ENCODE measurements at places on chromosomes 1 and 21. TPM values are rescaled to one million over a fixed set of nuclear protein-coding genes. Genes with fewer than 3 reads are reported as not detected.
A peak's percentile ranks its signal among the peaks of the same experiment; 100 is the strongest.

Gene ANKRD34A
- total RNA-seq: 0.56 TPM

Gene MEX3A
- 63.9 TPM for total RNA-seq

Gene ZSWIM5
- 6.6 TPM for total RNA-seq

Gene COX20
- 9.6 TPM for total RNA-seq

Gene GPA33
- total RNA-seq: 0.10 TPM

Gene NBPF8
- 15.6 TPM for total RNA-seq

Gene CLCA4
- total RNA-seq: not detected

Gene LHX8
- not detected for total RNA-seq

Gene PRELP
- total RNA-seq: 0.13 TPM

GRCh38 chr1:5265438-5266075 is 611.1 kb downstream of the AJAP1 start:
- no peak overlapping the region for H3K4me3 ChIP-seq
- no peak for DNase-seq
- H3K36me3 ChIP-seq: peaks cover 2% of the 10 kb centered on the region
- H3K27me3 ChIP-seq: no peaks in the 10 kb centered on the region
- H3K4me1 ChIP-seq: peaks cover 9% of the 10 kb centered on the region

- H3K27ac ChIP-seq: no peak overlapping the region
- DNase-seq: peak; percentile 88
- H3K36me3 ChIP-seq: no peaks in the 10 kb centered on the region
- no peak overlapping the region for H3K4me3 ChIP-seq
Observed at GRCh38 chr1:869499-870244, 54.1 kb upstream of the SAMD11 start.

GRCh38 chr1:206769304-206769731 is 1.3 kb upstream of the IL19 start:
- H3K36me3 ChIP-seq: no peaks in the 10 kb centered on the region
- no peak overlapping the region for H3K4me3 ChIP-seq
- no peak overlapping the region for H3K27ac ChIP-seq
- peaks cover 34% of the 10 kb centered on the region for H3K4me1 ChIP-seq

- H3K27ac ChIP-seq: peak overlapping the region; percentile 73
- H3K36me3 ChIP-seq: no peaks in the 10 kb centered on the region
- DNase-seq: no peak
- peak overlapping the region; percentile 28 for H3K4me3 ChIP-seq
- peaks cover 16% of the 10 kb centered on the region for H3K27me3 ChIP-seq
Observed at GRCh38 chr1:9373619-9374018, 80.9 kb downstream of the SPSB1 start.

GRCh38 chr1:44019466-44019948 is 11.8 kb downstream of the SLC6A9 start:
- peaks cover 4% of the 10 kb centered on the region for H3K4me1 ChIP-seq
- no peaks in the 10 kb centered on the region for H3K36me3 ChIP-seq
- DNase-seq: no peak
- H3K27me3 ChIP-seq: no peaks in the 10 kb centered on the region
- no peak overlapping the region for H3K4me3 ChIP-seq
- H3K27ac ChIP-seq: no peak overlapping the region

DNA sequence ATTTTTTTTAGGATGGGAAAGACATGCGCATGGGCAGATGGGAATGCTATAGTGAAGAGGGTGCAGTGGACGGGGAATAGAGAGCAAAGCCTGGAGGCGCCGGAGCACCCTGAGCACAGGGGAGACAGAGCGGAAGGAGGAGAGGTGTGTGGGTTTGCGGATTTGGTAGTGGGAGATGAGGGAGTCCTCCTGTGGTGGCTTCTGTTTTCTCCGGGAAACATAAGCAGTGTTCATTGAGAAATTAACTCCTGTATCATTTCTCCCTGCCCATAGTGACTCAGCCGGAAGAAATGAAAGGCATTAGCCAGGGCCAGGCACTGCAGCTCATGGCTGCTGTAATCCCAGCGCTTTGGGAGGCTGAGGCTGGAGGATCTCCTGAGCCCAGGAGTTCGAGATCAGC is 4.7 kb upstream of the PTPRF start:
- no peak overlapping the region for H3K27ac ChIP-seq
- peaks cover 7% of the 10 kb centered on the region for H3K4me1 ChIP-seq
- peaks cover 6% of the 10 kb centered on the region for H3K36me3 ChIP-seq
- no peak overlapping the region for H3K4me3 ChIP-seq
- DNase-seq: no peak

GRCh38 chr1:205951746-205952145 is 8.5 kb upstream of the SLC26A9 start:
- H3K27ac ChIP-seq: no peak overlapping the region
- no peaks in the 10 kb centered on the region for H3K36me3 ChIP-seq

DNA sequence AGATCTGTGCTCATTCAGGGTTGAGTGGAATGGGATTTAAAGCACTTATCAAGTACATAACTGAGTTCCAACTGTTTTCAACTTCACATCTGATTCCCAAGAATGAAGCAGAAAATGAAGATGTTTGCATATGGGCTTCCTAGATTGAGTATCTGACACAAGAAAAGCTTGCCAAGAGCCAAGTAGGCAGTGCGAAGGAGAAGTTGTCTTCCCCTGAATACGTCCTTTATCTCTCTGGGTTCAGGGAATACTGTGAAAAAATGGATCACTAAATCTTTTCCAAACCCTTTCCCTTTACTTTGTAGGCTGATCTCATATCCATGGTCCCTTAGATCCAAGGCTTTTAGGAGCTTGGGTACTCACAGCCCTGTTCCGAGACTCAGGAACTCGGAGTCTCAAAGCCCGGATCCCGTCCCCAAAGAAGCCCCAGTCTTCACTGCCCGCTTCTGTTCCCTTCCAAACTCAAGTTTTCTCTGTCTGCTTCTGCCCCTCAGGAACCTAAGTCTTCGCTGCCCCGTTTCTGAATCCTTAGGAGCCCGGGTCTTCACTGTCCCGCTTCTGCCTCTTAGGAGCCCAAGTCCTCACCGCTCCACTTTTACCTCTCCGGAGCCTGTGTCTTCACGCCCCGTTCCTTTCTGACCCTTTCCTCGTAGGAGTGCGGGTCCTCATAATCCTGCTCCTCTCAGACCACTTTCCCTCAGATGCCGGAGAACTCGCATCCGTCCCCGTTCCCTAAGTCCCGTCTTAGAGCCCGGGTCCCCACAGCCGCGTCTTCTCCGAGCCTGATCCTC is 616 bp downstream of the TAF12 start:
- peak overlapping the region; percentile 98 for H3K27ac ChIP-seq
- peaks cover 11% of the 10 kb centered on the region for H3K27me3 ChIP-seq
- peak; percentile 17 for DNase-seq
- H3K4me1 ChIP-seq: peaks cover 19% of the 10 kb centered on the region
- H3K36me3 ChIP-seq: peaks cover 4% of the 10 kb centered on the region
